ENCODE measurements at places on chromosomes 16 and 17. TPM values are rescaled to one million over a fixed set of nuclear protein-coding genes. Genes with fewer than 3 reads are reported as not detected.

SCNN1G gene
- not detected for total RNA-seq

DNA sequence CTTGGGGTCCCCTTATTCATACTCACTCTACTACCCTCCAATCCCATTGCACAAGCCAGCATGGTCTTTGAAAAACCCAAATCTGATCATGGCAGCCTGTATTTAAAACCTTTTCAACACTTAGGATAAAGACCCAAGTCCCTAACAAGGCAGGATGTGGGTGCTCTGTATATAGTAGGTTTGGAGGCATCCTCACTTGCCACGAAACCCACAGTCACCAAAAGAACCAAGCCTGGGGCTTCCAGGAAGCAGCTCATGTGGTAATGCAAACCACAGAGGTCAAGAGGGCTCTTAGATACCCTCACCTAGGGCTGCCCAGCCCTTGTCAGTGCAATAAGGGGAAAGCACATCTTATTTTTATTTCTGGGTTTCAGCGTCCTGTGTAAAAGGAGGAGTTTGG lies 218.6 kb upstream of the ASIC2 start:
- no peak for DNase-seq

DNA sequence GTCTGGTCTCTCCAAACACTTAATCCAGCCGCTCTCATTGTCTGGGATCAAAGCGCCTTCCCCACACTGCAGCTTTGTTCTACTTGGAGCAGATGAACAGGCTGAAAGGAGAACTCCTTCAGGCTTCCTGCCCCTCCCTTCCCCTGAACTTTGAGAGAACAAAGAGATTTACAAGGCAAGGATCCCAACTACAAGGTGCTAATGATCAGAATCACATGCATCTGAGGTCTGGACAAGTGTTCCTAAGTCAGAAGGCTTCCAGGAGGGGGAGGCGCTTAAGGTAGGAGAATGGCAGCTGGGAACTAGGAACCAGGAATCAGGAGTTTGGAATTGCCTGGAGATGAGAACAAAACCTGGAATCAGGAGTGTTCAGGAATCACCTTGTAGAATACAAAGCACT lies 606.3 kb upstream of the CDH11 start:
- DNase-seq, result no peak

SLC52A1 gene
- total RNA-seq, result not detected

C1QTNF8 gene
- not detected for total RNA-seq
